Naive thymus-derived CD8-positive, alpha-beta T cell (primary cell): ENCODE measurements at places on chromosomes 12 and 14.

GRCh38 chr14:91888641-91889476, 21.5 kb upstream of the TC2N start:
- H3K4me3 ChIP-seq: no peak overlapping the region
- peak overlapping the region; percentile 95 for H3K27ac ChIP-seq
- no peaks in the 10 kb centered on the region for H3K36me3 ChIP-seq
- H3K27me3 ChIP-seq: no peaks in the 10 kb centered on the region
- DNase-seq: no peak

DNA sequence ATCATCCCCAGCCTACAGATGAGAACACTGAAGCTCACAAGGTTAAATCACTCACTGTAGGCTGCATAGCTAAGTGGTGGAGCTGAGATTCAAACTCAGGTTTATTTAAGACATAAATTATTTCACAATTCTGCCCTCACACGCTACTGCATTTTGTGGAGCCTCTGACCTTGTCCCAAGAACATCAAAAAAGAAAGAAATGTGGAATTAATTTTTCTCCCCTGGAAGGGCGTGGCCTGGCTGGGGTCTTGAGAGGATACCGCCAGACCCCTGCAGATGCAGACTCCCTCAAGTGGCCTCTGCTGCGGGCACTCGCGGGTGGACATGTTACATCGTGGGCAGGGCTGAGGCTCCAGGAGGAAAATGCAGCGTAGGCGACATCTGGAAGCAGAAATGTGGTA, 40.6 kb downstream of the LTBP2 start:
- H3K27ac ChIP-seq: no peak overlapping the region
- H3K36me3 ChIP-seq: no peaks in the 10 kb centered on the region
- H3K4me3 ChIP-seq: no peak overlapping the region
- no peak for DNase-seq

- H3K4me3 ChIP-seq: no peak overlapping the region
- H3K36me3 ChIP-seq: no peaks in the 10 kb centered on the region
- no peaks in the 10 kb centered on the region for H3K4me1 ChIP-seq
- no peak for DNase-seq
Measured at GRCh38 chr14:37447883-37448391, 147.1 kb downstream of the FOXA1 start.

DNA sequence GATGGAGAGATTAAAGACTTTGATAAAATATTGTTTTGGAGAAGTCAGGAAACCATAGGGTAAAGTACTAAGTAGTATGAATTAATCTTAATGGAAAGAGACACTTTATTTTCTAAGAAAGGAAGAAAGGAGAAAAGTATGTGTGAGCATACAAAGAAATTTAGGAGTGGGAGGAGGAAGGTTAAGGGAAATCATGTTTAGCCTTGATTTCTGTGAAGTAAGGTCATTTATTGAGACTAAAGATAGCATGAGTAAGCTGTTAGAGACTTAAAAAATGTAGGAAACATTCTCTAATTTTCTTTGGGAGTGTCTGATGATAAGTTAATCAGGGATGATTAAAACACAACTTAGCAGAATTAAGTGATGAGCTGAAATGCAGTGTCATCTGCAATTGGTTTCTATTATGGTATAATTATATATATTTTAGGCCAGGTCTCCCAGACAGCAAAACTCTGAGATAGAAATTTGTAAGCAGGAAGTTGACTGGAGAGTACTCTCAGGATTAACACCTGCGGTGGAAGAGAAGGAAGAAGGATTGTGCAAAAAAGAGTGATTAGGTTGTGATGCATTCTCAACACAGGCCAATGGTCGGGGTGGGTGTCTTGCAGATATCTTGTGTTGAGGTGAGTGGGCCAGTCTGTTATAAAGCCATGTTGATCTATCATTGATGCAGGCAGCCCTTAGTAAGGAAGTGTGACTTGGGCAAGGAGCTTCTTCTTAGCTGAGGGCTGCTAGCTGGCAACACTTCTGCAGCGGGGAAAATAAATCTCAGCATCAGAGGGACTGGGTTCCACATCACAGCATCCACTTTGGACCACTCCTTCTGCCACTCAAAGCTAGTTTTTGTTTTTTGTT, 256.2 kb downstream of the AEBP2 start:
- peaks cover 7% of the 10 kb centered on the region for H3K4me1 ChIP-seq
- no peak overlapping the region for H3K4me3 ChIP-seq
- no peak for DNase-seq
- peaks cover 20% of the 10 kb centered on the region for H3K36me3 ChIP-seq

GRCh38 chr12:13875744-13876143, 105.7 kb downstream of the GRIN2B start:
- no peaks in the 10 kb centered on the region for H3K4me1 ChIP-seq
- no peak overlapping the region for H3K27ac ChIP-seq
- H3K4me3 ChIP-seq: no peak overlapping the region
- H3K27me3 ChIP-seq: no peaks in the 10 kb centered on the region
- DNase-seq: no peak

- no peak for DNase-seq
- H3K4me3 ChIP-seq: no peak overlapping the region
- no peak overlapping the region for H3K27ac ChIP-seq
- H3K27me3 ChIP-seq: no peaks in the 10 kb centered on the region
- no peaks in the 10 kb centered on the region for H3K4me1 ChIP-seq
- no peaks in the 10 kb centered on the region for H3K36me3 ChIP-seq
Measured at GRCh38 chr12:78036874-78037273, 206.2 kb downstream of the NAV3 start.

DNA sequence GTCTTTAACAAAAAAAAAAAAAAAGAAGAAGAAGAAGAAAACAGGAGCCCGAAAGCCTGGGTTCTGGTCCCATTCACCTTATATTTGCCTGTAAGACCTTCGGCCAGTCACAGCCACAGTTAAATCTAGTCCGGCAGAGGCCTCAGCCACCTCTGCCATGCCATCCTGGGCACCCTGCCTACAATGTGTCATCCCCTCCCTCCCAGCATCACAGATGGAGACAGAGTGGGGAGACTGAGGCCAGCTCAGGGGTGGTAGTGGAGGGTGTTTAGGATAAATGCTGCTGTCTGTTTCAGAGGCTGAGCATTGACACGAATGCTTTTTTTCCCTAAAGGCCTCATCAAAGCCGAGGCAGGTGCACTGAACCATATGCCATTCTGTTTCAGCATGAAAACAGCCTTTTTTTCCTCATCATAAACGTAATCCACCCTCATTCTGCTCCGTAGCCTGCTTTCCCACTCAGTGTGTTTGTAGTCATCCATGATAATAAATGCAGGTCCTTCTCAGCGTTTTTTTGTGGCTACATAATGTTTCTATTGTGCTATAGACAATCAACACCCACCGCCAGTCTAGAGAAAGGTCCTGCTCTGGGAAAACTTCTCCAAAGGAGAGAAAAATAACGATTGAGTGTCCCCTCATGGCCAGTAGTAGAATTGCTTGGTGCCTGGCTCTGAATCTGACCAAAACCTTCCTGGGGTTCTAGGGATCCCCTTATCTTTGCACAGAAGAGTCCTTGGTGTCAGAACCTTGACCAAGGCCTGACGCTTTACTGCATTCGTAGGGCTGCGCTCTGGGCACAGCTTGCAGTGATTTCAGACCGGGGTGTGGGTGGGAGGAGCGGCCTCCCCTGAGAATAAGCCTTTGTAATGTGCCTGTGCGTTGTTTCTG, 41.1 kb upstream of the TSPAN9 start:
- no peaks in the 10 kb centered on the region for H3K4me1 ChIP-seq
- peak; percentile 40 for DNase-seq
- no peaks in the 10 kb centered on the region for H3K27me3 ChIP-seq
- no peak overlapping the region for H3K4me3 ChIP-seq
- H3K36me3 ChIP-seq: no peaks in the 10 kb centered on the region

- peaks cover 23% of the 10 kb centered on the region for H3K27me3 ChIP-seq
- H3K27ac ChIP-seq: no peak overlapping the region
- no peaks in the 10 kb centered on the region for H3K36me3 ChIP-seq
- DNase-seq: no peak
- peaks cover 5% of the 10 kb centered on the region for H3K4me1 ChIP-seq
- H3K4me3 ChIP-seq: no peak overlapping the region
Measured at GRCh38 chr14:96176275-96176674, 28.4 kb upstream of the BDKRB2 start.

GRCh38 chr12:4830556-4831210, 79.0 kb upstream of the KCNA1 start:
- H3K4me1 ChIP-seq: peaks cover 53% of the 10 kb centered on the region
- H3K36me3 ChIP-seq: no peaks in the 10 kb centered on the region
- peak overlapping the region; percentile 77 for H3K4me3 ChIP-seq
- DNase-seq: no peak

DNA sequence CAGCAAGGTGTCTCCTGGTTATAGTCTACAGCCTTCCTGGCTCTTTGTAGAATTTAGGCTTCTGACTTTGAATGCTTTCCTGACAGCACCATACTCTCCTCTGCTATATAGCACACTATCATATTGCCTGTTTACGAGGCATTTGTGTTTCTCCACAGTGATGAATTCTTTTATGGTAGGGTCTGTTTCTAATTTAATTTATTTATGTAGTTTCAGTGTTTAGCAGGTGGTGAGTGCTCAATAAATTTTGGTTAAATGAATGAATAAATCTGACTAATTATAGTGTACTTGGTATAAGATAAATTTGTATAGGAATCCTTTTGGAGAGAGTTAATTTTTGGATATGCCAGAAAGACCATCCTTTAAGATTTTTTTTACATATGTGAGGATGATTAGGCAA, 115.3 kb downstream of the RAD51B start:
- no peak overlapping the region for H3K4me3 ChIP-seq
- H3K27ac ChIP-seq: no peak overlapping the region
- no peaks in the 10 kb centered on the region for H3K27me3 ChIP-seq
- H3K4me1 ChIP-seq: peaks cover 7% of the 10 kb centered on the region
- DNase-seq: no peak

DNA sequence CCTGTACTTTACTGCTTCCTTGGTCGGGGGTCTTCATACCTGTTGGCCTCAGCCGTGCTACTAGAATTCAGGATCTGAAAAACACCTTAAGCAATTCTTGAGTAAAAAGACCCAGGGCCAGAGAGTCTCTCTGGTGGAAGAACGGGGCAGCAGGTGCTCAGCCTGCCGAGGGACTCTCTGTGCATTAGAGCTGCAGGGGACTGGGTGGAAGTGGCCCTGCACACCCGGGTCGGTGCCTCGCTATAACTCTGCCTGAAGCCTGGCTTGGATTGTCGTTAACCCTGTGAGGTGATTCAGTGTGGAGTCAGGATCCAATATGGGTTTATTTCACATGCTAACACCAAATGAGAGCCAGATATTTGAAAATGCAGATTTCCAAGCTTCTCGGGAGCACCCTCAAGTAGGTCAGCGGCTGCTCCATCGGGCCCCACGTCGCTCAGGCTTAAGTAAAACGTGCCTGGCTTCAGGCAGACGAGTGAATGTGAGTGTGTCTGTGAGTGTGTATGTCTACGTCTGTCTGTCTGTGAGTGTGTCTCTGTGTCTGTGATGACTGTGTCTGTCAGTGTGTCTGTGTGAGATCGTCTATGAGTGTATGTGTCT, 35.1 kb upstream of the C14orf180 start:
- H3K27ac ChIP-seq: no peak overlapping the region
- DNase-seq: no peak
- peaks cover 26% of the 10 kb centered on the region for H3K27me3 ChIP-seq
- H3K4me3 ChIP-seq: no peak overlapping the region
- no peaks in the 10 kb centered on the region for H3K4me1 ChIP-seq
- no peaks in the 10 kb centered on the region for H3K36me3 ChIP-seq

GRCh38 chr12:113961921-113962710, 4.0 kb downstream of the RBM19 start:
- H3K4me1 ChIP-seq: peaks cover 18% of the 10 kb centered on the region
- H3K27me3 ChIP-seq: no peaks in the 10 kb centered on the region
- no peak overlapping the region for H3K4me3 ChIP-seq
- no peak for DNase-seq

GRCh38 chr14:42013559-42013958, 406.9 kb downstream of the LRFN5 start:
- no peaks in the 10 kb centered on the region for H3K27me3 ChIP-seq
- DNase-seq: no peak
- H3K27ac ChIP-seq: no peak overlapping the region
- peaks cover 3% of the 10 kb centered on the region for H3K36me3 ChIP-seq
- H3K4me3 ChIP-seq: no peak overlapping the region
- no peaks in the 10 kb centered on the region for H3K4me1 ChIP-seq

- no peak for DNase-seq
- H3K27me3 ChIP-seq: no peaks in the 10 kb centered on the region
- H3K4me3 ChIP-seq: no peak overlapping the region
- no peak overlapping the region for H3K27ac ChIP-seq
Measured at GRCh38 chr12:32089156-32089555, 17.5 kb upstream of the BICD1 start.

GRCh38 chr12:8828257-8829124, 6.1 kb downstream of the A2ML1 start:
- H3K36me3 ChIP-seq: peaks cover 4% of the 10 kb centered on the region
- H3K27ac ChIP-seq: no peak overlapping the region
- H3K27me3 ChIP-seq: peaks cover 2% of the 10 kb centered on the region
- H3K4me3 ChIP-seq: no peak overlapping the region
- DNase-seq: no peak

GRCh38 chr14:67453575-67454300, 34.8 kb downstream of the TMEM229B start:
- no peaks in the 10 kb centered on the region for H3K4me1 ChIP-seq
- no peak overlapping the region for H3K4me3 ChIP-seq
- H3K27me3 ChIP-seq: peaks cover 3% of the 10 kb centered on the region

DNA sequence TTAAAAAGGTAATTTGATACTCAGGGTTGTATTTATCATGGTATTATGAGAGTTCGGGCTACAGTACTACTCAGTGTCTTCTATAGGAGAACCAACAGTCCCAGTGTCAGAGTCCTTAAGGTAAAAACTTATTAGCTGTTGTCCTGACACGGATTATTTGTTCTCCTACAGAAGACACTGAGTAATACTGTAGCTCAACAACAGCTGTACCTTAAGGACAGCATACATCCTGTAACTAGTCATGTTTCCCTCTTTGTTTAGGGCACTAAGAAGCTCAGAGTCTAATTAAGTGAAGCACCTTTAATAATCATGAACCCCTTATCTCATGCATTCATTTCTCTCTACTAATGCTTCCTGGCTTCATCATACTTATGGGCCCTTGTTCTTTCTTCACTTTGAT, 33.9 kb downstream of the ARF6 start:
- H3K27me3 ChIP-seq: no peaks in the 10 kb centered on the region
- peaks cover 7% of the 10 kb centered on the region for H3K4me1 ChIP-seq
- H3K36me3 ChIP-seq: no peaks in the 10 kb centered on the region
- no peak overlapping the region for H3K4me3 ChIP-seq
- no peak for DNase-seq

GRCh38 chr14:60514378-60514740, 5.4 kb downstream of the SIX6 start:
- peaks cover 47% of the 10 kb centered on the region for H3K27me3 ChIP-seq
- H3K27ac ChIP-seq: no peak overlapping the region
- no peak for DNase-seq
- peak overlapping the region; percentile 61 for H3K4me3 ChIP-seq
- H3K36me3 ChIP-seq: no peaks in the 10 kb centered on the region

DNA sequence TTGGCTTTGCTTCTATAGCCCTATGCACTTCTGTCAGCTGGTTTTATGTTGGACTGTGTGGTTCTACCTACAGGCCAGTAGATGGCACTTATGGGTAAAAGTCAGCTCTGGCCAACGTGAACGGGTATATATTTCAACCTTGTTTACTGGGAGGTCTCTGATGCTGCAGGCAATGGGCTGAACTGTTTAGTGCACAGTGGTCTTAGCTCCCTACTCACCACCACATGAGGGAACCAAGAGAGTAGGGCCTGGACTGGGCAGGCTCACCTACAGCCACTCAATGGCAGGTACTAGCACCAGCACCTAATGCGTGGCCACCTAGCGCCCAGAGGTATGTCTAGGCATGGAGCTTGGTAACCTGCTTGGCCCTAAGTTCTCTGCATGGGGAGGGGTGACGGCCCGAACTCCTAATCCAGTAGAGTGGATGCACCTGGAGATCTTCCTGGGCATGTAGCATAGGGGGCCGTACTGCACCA, 481.8 kb downstream of the TMEM117 start:
- no peak overlapping the region for H3K27ac ChIP-seq
- H3K36me3 ChIP-seq: no peaks in the 10 kb centered on the region
- DNase-seq: no peak
- H3K4me1 ChIP-seq: peaks cover 4% of the 10 kb centered on the region
